ENCODE measurements at places on chromosomes 6 and 20. TPM values are rescaled to one million over a fixed set of nuclear protein-coding genes. Genes with fewer than 3 reads are reported as not detected.

- no peak for DNase-seq
Observed at GRCh38 chr6:46091080-46091478, 38.7 kb upstream of the ENPP4 start.

DNA sequence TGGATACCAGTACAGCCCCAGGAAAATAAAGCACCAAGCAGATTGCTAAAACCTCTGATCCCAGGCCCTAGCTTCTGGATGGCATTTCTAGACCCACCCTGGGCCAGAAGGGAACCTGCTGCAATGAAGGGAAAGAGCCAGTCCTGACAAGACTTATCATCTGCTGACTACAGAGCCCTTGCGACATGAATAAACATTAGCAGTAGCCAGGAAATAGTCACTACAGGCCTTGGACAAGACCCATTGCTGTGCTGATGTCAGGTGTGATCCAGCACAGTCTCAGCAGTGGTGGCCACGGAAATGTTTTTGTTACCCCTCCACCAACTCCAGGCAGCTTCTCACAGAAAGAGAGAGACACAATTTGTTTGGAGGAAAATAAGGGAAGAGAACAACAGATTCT lies 399.3 kb downstream of the HAO1 start:
- DNase-seq: no peak

GRCh38 chr20:4073852-4074741 lies 58.7 kb upstream of the RNF24 start:
- no peak for DNase-seq

GRCh38 chr6:49001856-49002541 lies 461.1 kb downstream of the MMUT start:
- DNase-seq: no peak

DNA sequence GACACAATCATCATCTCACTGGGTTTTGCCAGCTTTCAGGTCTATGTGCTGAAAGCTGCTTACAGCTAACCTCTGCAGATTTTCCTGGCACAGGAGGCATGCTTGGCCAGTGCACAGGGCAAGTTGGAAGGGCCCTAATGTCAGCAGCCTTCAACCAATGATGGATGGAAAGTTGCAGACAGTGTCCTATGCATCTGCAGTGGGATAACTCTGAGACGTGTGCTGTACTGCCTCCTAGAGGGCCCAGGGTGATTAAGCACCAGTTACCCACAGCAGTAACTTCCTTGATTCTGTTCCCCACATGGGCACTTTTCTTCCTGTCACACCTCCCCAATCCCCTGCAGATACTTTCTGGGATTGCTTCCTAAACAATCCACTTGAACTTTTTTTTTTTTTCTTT lies 38.6 kb downstream of the OVOL2 start:
- no peak for DNase-seq

DNA sequence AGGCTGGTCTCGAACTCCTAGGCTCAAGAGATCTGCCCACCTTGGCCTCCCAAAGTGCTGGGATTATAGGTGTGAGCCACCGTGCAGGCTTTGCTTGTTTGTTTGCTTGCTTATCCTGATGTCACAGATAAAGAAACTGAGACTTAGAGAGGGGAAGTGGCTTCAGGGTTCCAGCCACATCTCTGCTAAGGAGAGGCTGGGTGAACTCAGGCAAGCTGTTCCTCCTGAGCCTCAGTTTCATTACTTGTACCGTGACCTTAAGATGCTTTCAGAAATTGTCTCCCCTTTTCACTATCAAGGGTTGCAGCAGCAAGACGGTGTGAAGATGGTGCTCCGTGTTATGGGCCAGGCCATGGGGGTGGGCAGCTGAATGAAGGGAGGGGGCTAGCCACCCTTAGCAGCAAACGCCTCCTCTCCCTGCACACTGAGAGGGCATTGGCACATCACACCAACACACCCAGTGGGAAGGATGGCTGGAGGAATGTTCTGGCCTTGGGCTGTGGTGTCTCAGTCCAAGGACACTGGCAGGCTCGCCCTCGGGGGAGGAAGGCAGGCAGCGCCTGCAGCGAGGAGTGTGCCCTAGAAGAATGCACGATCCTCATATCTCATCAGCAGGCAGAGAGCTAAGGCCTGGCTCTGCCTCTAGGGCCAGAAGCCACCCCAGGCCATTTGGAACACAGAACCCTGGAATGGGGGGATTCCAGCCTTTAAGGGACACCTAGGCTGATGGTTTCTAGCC lies 48.2 kb upstream of the TLDC2 start:
- no peak for DNase-seq

DNA sequence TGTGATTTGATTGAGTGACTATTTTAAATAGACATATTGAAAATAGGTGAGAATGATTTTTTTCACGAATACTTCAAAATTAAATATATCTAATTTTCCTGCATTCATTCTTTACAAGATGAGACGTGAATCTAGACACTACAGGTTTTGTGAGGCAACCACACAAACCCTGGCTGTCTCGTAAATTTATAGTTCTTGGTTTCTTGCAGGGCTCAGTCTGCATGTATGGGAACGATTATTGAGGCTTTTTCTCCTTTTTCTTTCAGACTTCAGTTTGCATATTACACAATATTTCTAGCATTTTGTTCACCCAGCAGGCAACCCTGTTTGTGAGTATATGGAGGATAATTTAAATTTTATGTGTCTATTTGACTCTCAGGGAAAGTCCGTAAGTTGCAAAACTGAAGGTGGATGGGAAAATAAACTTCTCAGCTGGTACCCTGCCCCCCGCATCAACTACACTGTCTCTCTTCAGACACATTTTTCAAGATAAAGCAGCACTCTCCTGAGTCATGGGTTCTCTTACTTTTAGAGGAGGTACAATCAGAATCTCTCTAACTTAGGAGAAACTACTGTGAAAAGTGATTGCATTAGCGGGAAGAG lies 1349.3 kb downstream of the GRIK2 start:
- DNase-seq: no peak

- DNase-seq: no peak
Observed at GRCh38 chr6:138555421-138555988, 56.2 kb upstream of the NHSL1 start.

DNA sequence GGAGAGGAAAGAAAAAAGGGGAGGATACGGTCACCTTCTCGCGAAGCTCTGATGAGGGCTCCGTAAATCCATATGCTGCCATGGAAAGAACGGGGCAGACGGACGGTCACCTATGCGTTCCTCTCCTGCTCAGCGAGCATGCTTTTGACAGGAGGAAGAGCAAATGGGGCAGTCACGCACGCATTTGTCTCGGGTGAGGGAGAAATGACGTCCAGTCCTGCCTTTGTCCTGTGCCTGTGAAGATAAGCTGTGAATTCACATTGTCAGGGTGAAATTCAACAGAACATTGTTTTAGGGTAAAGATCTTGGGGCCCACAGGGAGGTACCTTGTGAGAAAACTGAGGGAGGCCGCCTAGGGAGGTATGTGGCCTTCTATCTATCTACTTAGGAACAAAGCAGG lies 83.8 kb downstream of the IRF4 start:
- no peak for DNase-seq

- DNase-seq: no peak
Observed at GRCh38 chr6:148509800-148510581, 167.4 kb downstream of the SASH1 start.

Gene GLP1R
- not detected for total RNA-seq

Gene PPP1R3G
- 0.15 TPM for total RNA-seq

Gene TMEM14C
- total RNA-seq: 23.0 TPM
